ENCODE measurements at places on chromosomes 3 and 15.

GRCh38 chr3:126538316-126538715 lies 14.4 kb downstream of the CHST13 start:
- no peaks in the 10 kb centered on the region for H3K36me3 ChIP-seq
- H3K4me3 ChIP-seq, result no peak overlapping the region
- no peaks in the 10 kb centered on the region for H3K4me1 ChIP-seq
- H3K27me3 ChIP-seq, result peaks cover 38% of the 10 kb centered on the region

DNA sequence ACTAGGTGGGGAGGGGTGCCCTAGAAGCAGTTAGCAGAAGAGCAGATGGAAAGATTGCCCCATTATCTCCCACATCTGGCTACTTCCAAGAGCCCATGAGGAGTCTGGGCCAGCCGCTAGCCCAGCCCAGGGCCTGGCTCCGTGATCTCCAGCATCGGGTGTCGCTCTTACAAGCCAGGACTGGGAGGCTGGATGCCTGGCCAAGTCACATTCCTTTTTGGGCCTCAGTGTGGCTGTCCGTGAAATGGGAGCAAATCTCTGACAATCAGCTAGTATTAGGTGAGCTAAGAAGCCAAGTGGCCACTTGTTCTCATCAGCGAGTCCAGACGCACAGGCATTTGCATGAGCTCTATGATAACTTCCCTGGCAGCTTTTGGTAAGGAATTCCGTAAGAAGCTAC lies 23.3 kb upstream of the DOCK3 start:
- H3K27me3 ChIP-seq, result no peaks in the 10 kb centered on the region
- peaks cover 5% of the 10 kb centered on the region for H3K36me3 ChIP-seq
- H3K4me3 ChIP-seq, result no peak overlapping the region

DNA sequence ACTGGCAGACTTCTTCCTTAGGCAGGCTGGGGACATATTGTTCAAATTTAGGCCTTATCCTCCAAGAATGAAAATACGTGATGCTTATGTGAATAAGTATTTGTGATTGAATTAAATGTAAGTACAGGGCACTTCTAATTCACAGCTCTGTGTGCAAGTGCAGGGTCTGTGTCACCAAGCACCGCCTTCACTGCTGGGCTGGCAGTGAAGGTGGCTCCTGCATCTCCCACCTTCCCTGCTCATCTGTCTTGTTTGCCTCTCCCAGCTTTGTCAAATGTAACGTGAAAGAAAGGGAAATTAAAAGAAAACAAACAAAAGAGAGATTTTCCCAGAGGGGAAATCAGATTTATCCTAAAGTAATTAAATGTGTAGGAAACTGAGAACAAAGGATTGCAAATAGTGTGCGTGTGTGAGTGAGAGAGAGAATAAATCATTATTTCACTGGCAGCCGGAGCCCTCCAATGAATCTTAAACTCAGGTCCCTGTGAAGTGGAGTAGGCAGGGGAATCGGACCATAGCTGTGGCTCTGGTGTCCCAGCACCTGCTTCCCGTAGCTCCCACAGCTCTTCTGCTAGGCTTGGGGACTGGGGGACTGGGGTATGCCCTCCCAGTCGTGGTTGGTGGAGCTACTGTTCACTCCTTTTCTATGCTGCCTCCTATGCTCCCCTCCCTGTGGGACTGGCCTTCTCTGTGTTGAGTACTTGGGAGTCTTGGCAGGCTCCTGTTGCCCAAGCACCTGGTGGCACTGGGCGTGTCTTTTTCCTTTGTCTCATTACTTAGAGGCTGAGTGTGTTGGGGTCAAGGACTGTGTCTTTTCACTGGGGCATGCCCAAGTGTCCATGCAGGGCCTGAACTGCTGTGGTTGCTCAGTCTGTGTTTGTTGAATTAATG lies 222.2 kb downstream of the EPHB1 start:
- no peak overlapping the region for H3K4me3 ChIP-seq
- no peak overlapping the region for H3K27ac ChIP-seq
- DNase-seq, result no peak
- H3K4me1 ChIP-seq, result no peaks in the 10 kb centered on the region
- H3K36me3 ChIP-seq, result no peaks in the 10 kb centered on the region

GRCh38 chr3:61894988-61895935 lies 333.9 kb downstream of the PTPRG start:
- H3K36me3 ChIP-seq, result no peaks in the 10 kb centered on the region
- no peaks in the 10 kb centered on the region for H3K4me1 ChIP-seq
- DNase-seq, result peak; percentile 16
- H3K27me3 ChIP-seq, result no peaks in the 10 kb centered on the region
- no peak overlapping the region for H3K4me3 ChIP-seq
- H3K27ac ChIP-seq, result no peak overlapping the region

GRCh38 chr3:58824285-58824684 lies 157.7 kb upstream of the FAM3D start:
- no peak overlapping the region for H3K4me3 ChIP-seq
- H3K27me3 ChIP-seq, result no peaks in the 10 kb centered on the region
- H3K36me3 ChIP-seq, result no peaks in the 10 kb centered on the region
- no peak overlapping the region for H3K27ac ChIP-seq
- H3K4me1 ChIP-seq, result no peaks in the 10 kb centered on the region
- DNase-seq, result no peak

DNA sequence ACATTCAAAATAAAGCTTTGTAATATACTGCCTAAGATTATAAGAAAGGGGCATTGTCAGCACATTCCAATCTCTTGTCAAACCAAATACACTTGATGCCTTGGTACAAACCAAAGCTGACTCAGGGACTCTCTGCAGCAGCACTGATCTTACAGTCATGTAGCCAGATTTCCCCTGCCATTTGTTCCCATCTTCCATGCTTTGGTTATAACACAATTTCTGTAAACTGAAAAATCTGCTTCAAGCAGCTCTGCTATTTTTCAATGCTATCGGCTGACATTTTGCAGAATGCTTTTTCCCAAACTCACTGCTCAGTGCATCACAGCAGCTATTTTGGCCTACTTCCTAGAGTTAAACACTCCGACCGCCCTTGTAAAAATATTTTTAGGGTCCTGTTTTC lies 18.2 kb downstream of the PLOD2 start:
- H3K27ac ChIP-seq, result no peak overlapping the region
- H3K4me1 ChIP-seq, result no peaks in the 10 kb centered on the region
- H3K27me3 ChIP-seq, result peaks cover 11% of the 10 kb centered on the region
- no peaks in the 10 kb centered on the region for H3K36me3 ChIP-seq
- no peak for DNase-seq

GRCh38 chr3:15355086-15355485 lies 22.7 kb upstream of the SH3BP5 start:
- H3K27ac ChIP-seq, result no peak overlapping the region
- no peaks in the 10 kb centered on the region for H3K27me3 ChIP-seq
- H3K4me1 ChIP-seq, result peaks cover 12% of the 10 kb centered on the region
- no peak for DNase-seq
- no peaks in the 10 kb centered on the region for H3K36me3 ChIP-seq

- peaks cover 18% of the 10 kb centered on the region for H3K4me1 ChIP-seq
- no peak overlapping the region for H3K4me3 ChIP-seq
- no peaks in the 10 kb centered on the region for H3K27me3 ChIP-seq
- DNase-seq, result no peak
Observed at GRCh38 chr3:194664857-194665256, 7.1 kb downstream of the LSG1 start.

DNA sequence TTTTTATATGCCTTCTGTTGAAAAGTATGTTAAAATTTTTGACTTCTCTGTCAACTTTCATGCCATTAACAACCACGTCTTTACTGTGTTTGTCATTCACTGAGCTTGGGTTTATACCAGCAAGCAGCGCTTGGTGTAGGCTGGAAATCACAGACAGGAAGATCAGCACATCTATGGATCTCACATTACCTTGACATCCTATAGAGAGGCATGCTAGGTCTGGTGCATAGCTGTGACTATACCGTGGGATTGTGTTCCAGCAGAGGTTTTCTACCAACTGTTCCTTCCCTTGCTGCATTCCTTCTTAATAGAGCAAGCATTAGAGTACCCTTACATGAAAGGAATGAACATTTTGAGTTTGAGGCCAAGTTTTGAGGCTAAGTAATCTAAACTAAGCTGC lies 53.0 kb downstream of the DZIP3 start:
- no peak overlapping the region for H3K27ac ChIP-seq
- no peak for DNase-seq

DNA sequence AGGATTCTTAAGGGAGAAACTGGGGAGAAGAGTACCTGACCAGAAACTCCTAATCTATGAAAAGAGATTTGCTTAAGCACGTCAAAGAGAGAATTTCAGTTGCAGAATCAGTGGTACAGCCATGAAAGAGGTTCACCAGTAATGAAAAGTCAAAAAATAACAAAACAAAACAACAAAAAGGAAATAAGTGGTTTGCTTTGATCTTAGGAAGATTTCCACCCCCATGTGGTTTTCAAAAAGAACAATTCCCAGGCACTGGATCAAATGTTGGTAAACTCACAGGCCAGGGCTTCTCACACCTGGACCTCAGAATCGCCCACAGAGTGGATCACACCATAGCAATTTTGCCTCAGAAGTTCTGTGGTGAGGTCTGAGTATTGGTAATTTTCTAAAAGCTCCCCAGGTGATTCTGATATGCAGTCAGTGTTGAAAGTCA lies 67.5 kb downstream of the TMEM39A start:
- H3K4me3 ChIP-seq, result no peak overlapping the region
- H3K27ac ChIP-seq, result no peak overlapping the region
- peaks cover 14% of the 10 kb centered on the region for H3K36me3 ChIP-seq
- H3K27me3 ChIP-seq, result no peaks in the 10 kb centered on the region
- DNase-seq, result no peak

GRCh38 chr3:150247441-150247840 lies 160.7 kb upstream of the TSC22D2 start:
- H3K36me3 ChIP-seq, result no peaks in the 10 kb centered on the region
- H3K27me3 ChIP-seq, result peaks cover 90% of the 10 kb centered on the region
- no peak overlapping the region for H3K27ac ChIP-seq
- H3K4me3 ChIP-seq, result no peak overlapping the region
